Hair follicle dermal papilla cell (primary cell): ENCODE measurements at places on chromosomes 3 and 15. TPM values are rescaled to one million over a fixed set of nuclear protein-coding genes. Genes with fewer than 3 reads are reported as not detected.

Gene DAZL
- total RNA-seq = under 0.01 and 0.16 TPM in 2 replicates

Gene C3orf70
- total RNA-seq = 0.61 and 1.3 TPM in 2 replicates

Gene GOLGA6L7
- total RNA-seq = not detected in 2 replicates

Gene PRR20G
- total RNA-seq = not detected in 2 replicates

Gene AKAP13
- 86.5 and 95.9 TPM in 2 replicates for total RNA-seq

Gene FETUB
- not detected in 2 replicates for total RNA-seq

Gene GOLGA8H
- total RNA-seq = 0.65 and 0.85 TPM in 2 replicates

Gene GASK1A
- total RNA-seq = 0.97 and 1.3 TPM in 2 replicates

Gene PGBD4
- 1.6 TPM in 2 replicates for total RNA-seq

Gene ADGRG7
- not detected in 2 replicates for total RNA-seq

Gene MORC1
- not detected in 2 replicates for total RNA-seq

Gene CEMIP
- 408 and 1,053 TPM in 2 replicates for total RNA-seq

Gene EEF1AKMT4
- 4.7 TPM in 2 replicates for total RNA-seq

Gene SLC28A2
- not detected in 2 replicates for total RNA-seq

Gene MYL3
- 2.3 and 9.2 TPM in 2 replicates for total RNA-seq

Gene SLC22A13
- 0.24 and 0.97 TPM in 2 replicates for total RNA-seq

Gene ZWILCH
- 8.4 and 10.5 TPM in 2 replicates for total RNA-seq

Gene CKMT1B
- not detected in 2 replicates for total RNA-seq

Gene CRABP1
- total RNA-seq = 0.32 and 0.49 TPM in 2 replicates

Gene FNDC3B
- total RNA-seq = 227 and 276 TPM in 2 replicates

Gene RUVBL1
- 30.5 and 39.3 TPM in 2 replicates for total RNA-seq

Gene SV2B
- total RNA-seq = not detected in 2 replicates

Gene CFAP91
- 0.32 and 0.73 TPM in 2 replicates for total RNA-seq

Gene KBTBD8
- total RNA-seq = 0.49 TPM in 2 replicates

Gene MYLK
- 211 and 318 TPM in 2 replicates for total RNA-seq

Gene PRR23E
- total RNA-seq = not detected in 2 replicates

Gene GOLGA8J
- total RNA-seq = not detected in 2 replicates

Gene CSPG5
- total RNA-seq = 0.16 and 0.24 TPM in 2 replicates

Gene TTC23
- 24.3 and 27.4 TPM in 2 replicates for total RNA-seq

Gene SCN11A
- under 0.01 TPM in 2 replicates for total RNA-seq

Gene ALS2CL
- total RNA-seq = 4.1 and 7.1 TPM in 2 replicates

Gene AHSG
- not detected in 2 replicates for total RNA-seq

Gene RASSF1
- total RNA-seq = 30.8 and 37.2 TPM in 2 replicates

Gene ATP13A5
- not detected in 2 replicates for total RNA-seq

Gene KY
- 0.49 and 0.73 TPM in 2 replicates for total RNA-seq

Gene GLT8D1
- total RNA-seq = 94.7 and 97.8 TPM in 2 replicates

Gene ITPR1
- 2.8 and 12.7 TPM in 2 replicates for total RNA-seq

Gene SEMA3G
- total RNA-seq = 0.85 and 0.97 TPM in 2 replicates

Gene ANKDD1A
- total RNA-seq = 7.0 and 13.5 TPM in 2 replicates

Gene RAB27A
- 10.8 and 15.4 TPM in 2 replicates for total RNA-seq

Gene KNG1
- total RNA-seq = not detected in 2 replicates

Gene ZNF774
- 0.85 and 1.9 TPM in 2 replicates for total RNA-seq

Gene PAQR5
- 2.6 and 3.5 TPM in 2 replicates for total RNA-seq

Gene COL6A6
- 0.85 and 1.3 TPM in 2 replicates for total RNA-seq

Gene MESP2
- 0.12 and 0.32 TPM in 2 replicates for total RNA-seq

Gene GOLGA8Q
- total RNA-seq = 0.49 and 1.1 TPM in 2 replicates

Gene ARGFX
- total RNA-seq = not detected in 2 replicates

Gene ECE2
- total RNA-seq = not detected in 2 replicates

Gene STAB1
- 0.73 and 1.1 TPM in 2 replicates for total RNA-seq

Gene GOLGB1
- total RNA-seq = 47.8 and 48.0 TPM in 2 replicates

Gene GADL1
- total RNA-seq = not detected in 2 replicates

Gene CD86
- total RNA-seq = not detected in 2 replicates

Gene OR5K1
- not detected in 2 replicates for total RNA-seq

Gene C2CD4A
- not detected in 2 replicates for total RNA-seq

Gene SI
- total RNA-seq = not detected in 2 replicates

Gene NMD3
- 61.7 and 69.4 TPM in 2 replicates for total RNA-seq
